Stimulated activated CD4-positive, alpha-beta T cell treated with anti-CD3 and anti-CD28 coated beads, TNF-alpha, amount 100 ng/mL, for 48 hours (primary cell): ENCODE measurements at places on chromosomes 2 and 18.

GRCh38 chr2:186584053-186584452 lies 5.8 kb upstream of the ITGAV start:
- no peak for DNase-seq

DNA sequence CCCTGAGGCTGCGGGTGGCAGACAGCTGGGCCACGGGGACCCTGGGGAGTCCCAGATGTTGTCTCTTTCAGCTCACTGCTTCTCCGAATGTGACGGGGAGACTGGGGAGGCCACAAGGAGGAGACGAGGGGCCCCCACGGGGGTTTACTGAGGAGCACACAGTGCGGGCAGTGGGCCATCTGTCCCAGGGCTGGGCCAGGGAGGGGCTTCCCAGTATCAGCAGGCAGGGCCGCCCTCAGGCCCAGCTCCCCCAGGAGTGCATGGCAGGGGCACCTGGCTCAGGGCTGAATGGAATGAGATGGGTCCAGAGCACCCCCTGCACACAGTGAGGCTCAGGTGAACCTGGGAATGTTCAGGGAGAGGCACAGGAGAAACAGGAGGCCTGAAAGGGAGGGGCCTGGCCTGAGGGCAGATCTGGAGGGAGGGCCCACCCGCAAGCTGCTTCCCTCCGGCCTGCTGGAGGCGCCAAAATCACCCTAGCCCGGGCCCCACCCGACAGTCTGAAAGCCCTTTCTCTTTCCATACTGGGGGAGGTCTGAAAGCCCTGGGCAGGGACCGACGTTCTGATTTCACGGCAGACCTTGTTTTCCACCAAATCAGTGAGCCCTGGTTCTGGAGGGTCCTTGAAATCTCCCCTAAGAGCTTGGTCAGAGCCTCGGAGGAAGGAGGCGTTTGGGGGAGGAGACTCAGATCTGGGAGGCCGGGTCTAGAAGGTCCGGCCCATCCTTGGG lies 35.5 kb upstream of the PTMA start:
- DNase-seq: no peak

DNA sequence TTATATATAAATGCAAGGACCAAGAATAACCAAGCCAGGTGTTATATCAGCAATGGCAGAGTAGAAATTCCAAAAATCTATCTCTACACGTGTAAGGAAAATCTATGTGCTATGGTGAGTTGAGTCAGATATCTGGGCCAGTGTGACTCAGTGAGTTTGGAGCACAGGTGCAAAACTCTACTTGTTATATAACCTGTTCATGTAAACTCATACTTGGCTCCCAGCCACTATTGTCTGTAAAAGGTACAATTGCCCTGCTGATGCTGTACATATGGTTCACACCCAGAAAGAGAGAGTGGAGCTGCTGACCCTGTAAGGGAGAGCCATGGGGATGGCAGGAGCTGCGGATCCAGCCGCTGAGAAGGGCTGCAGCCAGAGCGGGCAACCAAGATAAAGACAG lies 112.0 kb downstream of the TRABD2A start:
- no peak for DNase-seq

DNA sequence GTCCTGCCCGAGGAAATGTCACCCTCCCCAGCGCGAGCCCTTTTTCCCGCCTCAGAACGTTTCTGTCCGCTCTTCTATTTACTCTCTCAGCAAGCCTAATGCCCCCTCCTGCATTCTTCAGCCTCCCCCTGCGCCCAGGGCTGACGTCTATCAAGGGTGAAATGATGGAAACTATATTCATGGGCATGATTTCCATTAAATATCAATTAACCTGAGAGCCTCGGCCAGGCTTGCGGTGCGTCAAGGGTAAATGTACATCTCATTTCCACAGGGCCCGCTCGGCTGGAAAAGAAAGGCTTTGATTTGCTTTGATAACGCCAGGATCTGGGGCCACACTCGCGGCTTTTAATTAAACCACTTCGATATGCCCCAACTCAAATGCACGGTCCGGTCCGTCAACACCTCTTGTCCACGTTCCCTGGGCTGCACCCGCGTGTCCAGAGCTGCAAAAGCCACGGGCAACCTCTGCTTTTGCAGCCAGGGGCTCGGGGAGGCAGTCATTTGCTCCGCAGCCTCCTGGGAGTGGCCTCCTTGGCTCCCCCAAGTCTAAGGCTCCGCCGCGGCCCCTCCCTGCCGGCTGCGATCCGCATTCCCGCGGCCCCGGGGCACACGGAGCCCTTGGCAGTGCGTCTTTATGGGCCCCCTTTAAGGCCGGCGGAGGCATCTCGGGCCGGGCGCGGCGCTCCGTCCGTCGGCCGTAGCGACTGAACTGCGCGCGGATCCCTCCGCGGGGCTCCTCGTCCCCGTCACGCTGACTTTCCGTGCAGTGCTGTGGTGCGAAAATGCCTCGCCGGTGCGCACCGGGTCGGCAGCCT lies at the start of gene HOXD8:
HOXD8 (plus strand) TSS at position 724 of the 815 bp plus-strand sequence. CDS start 662 bp downstream, outside the sequence.
- DNase-seq: no peak
